ENCODE measurements at places on chromosomes 2 and 18. TPM values are rescaled to one million over a fixed set of nuclear protein-coding genes. Genes with fewer than 3 reads are reported as not detected.

DSC1 gene
- total RNA-seq, result not detected

RAPH1 gene
- 8.1 TPM for total RNA-seq

GKN2 gene
- 2.4 TPM for total RNA-seq

TUBB8B gene
- total RNA-seq, result not detected

BMP10 gene
- total RNA-seq, result not detected

SLC16A14 gene
- 0.87 TPM for total RNA-seq

FOXI3 gene
- 0.06 TPM for total RNA-seq

PSTPIP2 gene
- total RNA-seq, result 0.29 TPM

CFC1 gene
- 0.11 TPM for total RNA-seq

RFTN2 gene
- not detected for total RNA-seq

LIMS4 gene
- 0.60 TPM for total RNA-seq

TTR gene
- 0.42 TPM for total RNA-seq

RTP5 gene
- not detected for total RNA-seq

EMILIN1 gene
- total RNA-seq, result 0.56 TPM

KIAA2012 gene
- not detected for total RNA-seq

LINC00305 gene
- total RNA-seq, result not detected

RAB27B gene
- total RNA-seq, result 13.1 TPM

C18orf54 gene
- 2.1 TPM for total RNA-seq

COLEC11 gene
- 0.53 TPM for total RNA-seq

ACMSD gene
- not detected for total RNA-seq

IMPA2 gene
- total RNA-seq, result 80.3 TPM

REG1A gene
- total RNA-seq, result not detected

ALPG gene
- 0.42 TPM for total RNA-seq

CCDC121 gene
- total RNA-seq, result 3.4 TPM

POTEF gene
- not detected for total RNA-seq

GAL3ST2 gene
- 0.22 TPM for total RNA-seq

UPP2 gene
- not detected for total RNA-seq

ERLEC1 gene
- total RNA-seq, result 52.5 TPM

SNORC gene
- 4.1 TPM for total RNA-seq

MC4R gene
- total RNA-seq, result not detected

FBXO48 gene
- 0.56 TPM for total RNA-seq

KDSR gene
- total RNA-seq, result 39.1 TPM

RGPD5 gene
- total RNA-seq, result 4.8 TPM

ELOA2 gene
- total RNA-seq, result not detected

RGPD4 gene
- total RNA-seq, result not detected

HOXD12 gene
- total RNA-seq, result not detected

AMER3 gene
- not detected for total RNA-seq

DYNAP gene
- total RNA-seq, result not detected

RSAD2 gene
- total RNA-seq, result 0.13 TPM

MEP1B gene
- total RNA-seq, result 0.04 TPM

UGT1A10 gene
- total RNA-seq, result 0.11 TPM

C2orf74 gene
- 17.2 TPM for total RNA-seq

TXNDC2 gene
- total RNA-seq, result 0.06 TPM

FSHR gene
- not detected for total RNA-seq

PRKRA gene
- 27.4 TPM for total RNA-seq

MSTN gene
- total RNA-seq, result not detected

SERPINB3 gene
- total RNA-seq, result 0.06 TPM

CCDC148 gene
- 0.62 TPM for total RNA-seq

ZC3H6 gene
- total RNA-seq, result 0.42 TPM

GREB1 gene
- 2.3 TPM for total RNA-seq

PROKR1 gene
- total RNA-seq, result not detected

BMPR2 gene
- total RNA-seq, result 12.5 TPM

HNMT gene
- 1.1 TPM for total RNA-seq

ST6GAL2 gene
- 13.1 TPM for total RNA-seq

LBX2 gene
- total RNA-seq, result 3.2 TPM
